Glutamatergic neuron (in vitro differentiated cells): ENCODE measurements at places on chromosomes 11 and 22. TPM values are rescaled to one million over a fixed set of nuclear protein-coding genes. Genes with fewer than 3 reads are reported as not detected.
A peak's percentile ranks its signal among the peaks of the same experiment; 100 is the strongest.

- H3K4me3 ChIP-seq, result no peak overlapping the region
- H3K36me3 ChIP-seq, result peaks cover 4% of the 10 kb centered on the region
- no peak overlapping the region for H3K27ac ChIP-seq
- DNase-seq, result no peak
- peaks cover 5% of the 10 kb centered on the region for H3K4me1 ChIP-seq
Observed at GRCh38 chr11:63564056-63564774, 1.0 kb upstream of the PLAAT2 start.

DNA sequence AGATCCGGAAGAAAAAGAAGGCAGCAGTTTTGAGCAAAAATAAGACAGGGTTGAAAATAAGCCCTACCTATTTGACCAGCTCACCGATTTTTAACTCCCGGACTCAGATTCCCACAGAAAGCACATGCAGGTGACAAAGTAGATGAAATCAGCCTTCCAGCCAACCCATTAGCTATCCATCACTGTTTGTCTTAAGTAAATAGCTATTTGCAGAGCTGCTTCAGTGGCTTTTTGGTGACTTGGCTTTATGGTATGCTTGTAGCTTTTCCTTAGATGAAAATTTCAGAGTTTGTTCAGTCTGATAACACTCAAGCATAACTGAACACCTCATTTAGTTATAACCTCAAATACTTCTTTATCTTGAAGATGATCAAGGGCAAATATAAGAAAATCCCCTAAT is 192.6 kb downstream of the HIPK3 start:
- peaks cover 3% of the 10 kb centered on the region for H3K27me3 ChIP-seq
- no peak overlapping the region for H3K27ac ChIP-seq
- H3K4me3 ChIP-seq, result no peak overlapping the region
- H3K36me3 ChIP-seq, result no peaks in the 10 kb centered on the region
- H3K4me1 ChIP-seq, result no peaks in the 10 kb centered on the region

GRCh38 chr11:87966694-87967093 is 208.5 kb downstream of the RAB38 start:
- no peak for DNase-seq
- no peaks in the 10 kb centered on the region for H3K4me1 ChIP-seq
- no peak overlapping the region for H3K4me3 ChIP-seq
- no peak overlapping the region for H3K27ac ChIP-seq

DNA sequence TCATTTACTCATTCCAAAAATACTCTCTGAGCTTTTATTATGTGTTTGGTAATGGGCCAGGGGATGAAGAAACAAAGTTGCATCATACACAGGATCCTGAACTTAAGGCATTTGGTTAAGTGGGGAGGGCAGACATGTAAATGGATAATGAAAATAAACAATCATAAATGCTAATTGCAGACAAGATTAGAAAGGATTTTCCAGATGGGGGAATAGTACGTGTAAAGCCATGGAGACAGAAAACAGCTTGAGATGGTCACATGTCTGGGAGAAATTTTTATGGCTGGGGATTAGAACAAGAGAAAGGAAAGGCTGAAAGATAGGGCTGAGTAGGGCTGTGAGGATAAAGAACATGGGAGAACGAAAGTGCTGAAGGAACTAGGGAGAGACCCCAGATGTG is 534.3 kb upstream of the LARGE1 start:
- no peak overlapping the region for H3K27ac ChIP-seq
- no peaks in the 10 kb centered on the region for H3K36me3 ChIP-seq
- no peak for DNase-seq

- peaks cover 8% of the 10 kb centered on the region for H3K4me1 ChIP-seq
- H3K36me3 ChIP-seq, result no peaks in the 10 kb centered on the region
- no peak for DNase-seq
- H3K27ac ChIP-seq, result no peak overlapping the region
- H3K27me3 ChIP-seq, result peaks cover 2% of the 10 kb centered on the region
Observed at GRCh38 chr22:19478045-19478900, 720 bp downstream of the UFD1 start.

GRCh38 chr11:14015711-14016110 is 53.2 kb downstream of the SPON1 start:
- no peak for DNase-seq
- no peak overlapping the region for H3K27ac ChIP-seq
- H3K4me1 ChIP-seq, result no peaks in the 10 kb centered on the region
- no peaks in the 10 kb centered on the region for H3K36me3 ChIP-seq

DNA sequence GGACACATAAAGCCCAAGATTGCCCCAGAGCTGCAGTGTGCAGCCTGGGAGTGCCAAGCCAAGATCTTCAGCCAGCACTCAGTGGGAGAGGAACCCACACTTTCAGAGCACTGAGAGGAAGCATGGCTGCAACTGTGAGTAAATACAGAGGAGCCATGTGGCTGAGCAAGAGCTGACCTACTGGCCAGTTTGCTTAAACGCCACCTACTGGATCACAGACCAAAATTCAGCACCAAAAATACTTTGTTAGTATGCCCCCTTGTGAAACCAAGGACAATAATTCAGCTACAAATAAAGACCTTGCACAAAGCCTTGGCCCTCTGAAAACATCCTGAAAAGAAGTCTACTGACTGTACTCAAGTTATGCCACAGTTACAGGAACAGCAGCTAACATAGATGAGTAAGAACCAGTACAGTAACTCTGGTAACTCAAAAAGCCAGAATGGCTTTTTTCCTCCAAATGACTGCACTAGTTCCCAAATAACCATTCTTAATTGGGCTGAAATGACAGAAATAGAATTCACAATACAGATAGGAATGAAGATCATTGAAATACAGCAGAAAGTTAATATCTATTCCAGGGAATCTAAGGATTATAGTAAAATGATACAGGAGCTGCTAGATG is 10.1 kb upstream of the OR4A15 start:
- H3K36me3 ChIP-seq, result no peaks in the 10 kb centered on the region
- no peaks in the 10 kb centered on the region for H3K27me3 ChIP-seq
- no peak overlapping the region for H3K27ac ChIP-seq
- no peak overlapping the region for H3K4me3 ChIP-seq
- no peak for DNase-seq

DNA sequence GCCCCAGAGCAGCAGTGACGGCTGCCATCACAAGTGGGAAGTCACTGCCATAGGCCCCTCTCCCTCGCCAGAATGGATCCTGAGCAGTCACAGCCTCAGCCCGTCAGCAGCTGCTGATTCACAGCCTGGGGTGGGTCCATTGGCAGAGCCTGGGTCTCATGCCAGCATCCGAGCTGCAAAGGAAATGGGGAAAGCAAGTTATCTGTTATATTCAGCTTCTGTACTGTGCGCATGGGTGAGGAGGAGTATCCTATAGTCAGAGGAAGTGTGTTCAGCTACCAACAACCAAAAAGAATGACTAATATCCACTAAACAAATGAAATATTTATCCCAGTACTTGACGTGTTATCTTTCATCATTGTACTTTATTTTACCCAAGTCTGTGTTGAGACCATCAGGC is 119.7 kb downstream of the RCN1 start:
- no peak overlapping the region for H3K4me3 ChIP-seq
- no peaks in the 10 kb centered on the region for H3K27me3 ChIP-seq
- H3K36me3 ChIP-seq, result no peaks in the 10 kb centered on the region
- H3K27ac ChIP-seq, result no peak overlapping the region
- H3K4me1 ChIP-seq, result no peaks in the 10 kb centered on the region
- no peak for DNase-seq

GRCh38 chr11:16846305-16846704 is 107.9 kb downstream of the C11orf58 start:
- peaks cover 2% of the 10 kb centered on the region for H3K27me3 ChIP-seq
- no peaks in the 10 kb centered on the region for H3K36me3 ChIP-seq
- DNase-seq, result no peak
- H3K4me1 ChIP-seq, result no peaks in the 10 kb centered on the region
- H3K27ac ChIP-seq, result no peak overlapping the region
- no peak overlapping the region for H3K4me3 ChIP-seq

DNA sequence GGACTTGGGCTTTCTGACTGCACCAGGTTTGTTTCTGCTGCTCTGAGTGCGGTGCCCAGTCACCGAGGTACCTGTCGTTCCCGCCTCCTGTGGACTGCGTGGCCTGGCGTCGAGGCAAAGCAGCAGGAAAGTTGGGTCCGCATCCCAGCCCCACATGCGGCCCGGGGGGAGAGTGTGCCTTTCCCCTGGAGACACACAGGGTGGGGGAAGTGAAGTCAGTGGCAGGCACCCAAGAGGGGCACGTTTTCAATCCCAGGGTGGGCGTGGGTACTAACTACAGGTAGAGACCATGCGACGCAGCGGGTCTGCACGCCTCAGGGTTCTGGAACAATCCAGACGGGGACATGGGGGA is 25.3 kb upstream of the GRAMD4 start:
- H3K4me3 ChIP-seq, result no peak overlapping the region
- no peak overlapping the region for H3K27ac ChIP-seq
- peaks cover 5% of the 10 kb centered on the region for H3K4me1 ChIP-seq
- no peaks in the 10 kb centered on the region for H3K36me3 ChIP-seq

GRCh38 chr11:11036185-11036847 is 178.5 kb upstream of the ZBED5 start:
- peaks cover 1% of the 10 kb centered on the region for H3K27me3 ChIP-seq
- no peak overlapping the region for H3K27ac ChIP-seq
- no peak overlapping the region for H3K4me3 ChIP-seq
- DNase-seq, result no peak

DNA sequence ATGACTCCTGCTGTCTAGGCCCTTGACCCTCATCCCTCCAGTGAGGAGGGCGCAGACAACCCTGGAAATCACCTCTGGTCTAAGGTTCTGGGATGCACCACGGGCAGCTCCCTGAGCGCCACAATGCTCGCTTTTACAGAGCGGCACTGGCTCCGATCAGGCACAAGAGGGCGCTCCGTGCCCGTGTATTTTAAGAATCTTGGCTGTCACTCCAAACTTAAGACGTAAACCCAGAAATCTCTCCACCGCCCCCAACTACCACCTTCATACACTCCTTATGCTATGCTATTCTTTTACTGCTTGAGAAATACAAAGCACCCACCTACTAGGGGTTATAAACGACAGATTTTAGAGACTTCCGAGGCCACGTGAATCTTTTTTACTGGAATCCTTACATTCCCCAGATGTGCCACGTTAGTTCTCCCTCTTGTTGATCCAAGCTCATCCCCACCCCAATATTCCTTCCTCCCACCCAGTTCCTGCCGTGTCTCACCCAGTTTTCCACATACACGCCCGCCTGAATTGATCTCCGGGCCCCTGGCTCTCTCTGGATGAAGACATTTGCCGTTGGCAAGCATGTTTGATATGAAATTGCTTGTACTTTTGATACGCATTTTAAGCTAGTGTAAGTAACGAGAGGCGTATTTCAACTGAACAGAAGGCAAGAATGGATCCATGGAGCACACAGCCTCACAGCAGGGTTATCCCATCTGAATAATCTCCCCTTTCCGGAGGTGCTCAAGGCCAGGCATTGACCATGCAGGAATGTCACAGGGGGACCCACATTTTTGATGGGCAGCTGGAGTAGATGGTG is 453.5 kb downstream of the OPCML start:
- no peak overlapping the region for H3K27ac ChIP-seq
- peak; percentile 78 for DNase-seq
- H3K36me3 ChIP-seq, result no peaks in the 10 kb centered on the region
- peaks cover 5% of the 10 kb centered on the region for H3K27me3 ChIP-seq
- peaks cover 10% of the 10 kb centered on the region for H3K4me1 ChIP-seq

GRCh38 chr22:39625569-39626537 is 55.3 kb downstream of the CACNA1I start:
- H3K27ac ChIP-seq, result no peak overlapping the region
- DNase-seq, result no peak
- H3K4me3 ChIP-seq, result no peak overlapping the region
- H3K27me3 ChIP-seq, result peaks cover 4% of the 10 kb centered on the region

DNA sequence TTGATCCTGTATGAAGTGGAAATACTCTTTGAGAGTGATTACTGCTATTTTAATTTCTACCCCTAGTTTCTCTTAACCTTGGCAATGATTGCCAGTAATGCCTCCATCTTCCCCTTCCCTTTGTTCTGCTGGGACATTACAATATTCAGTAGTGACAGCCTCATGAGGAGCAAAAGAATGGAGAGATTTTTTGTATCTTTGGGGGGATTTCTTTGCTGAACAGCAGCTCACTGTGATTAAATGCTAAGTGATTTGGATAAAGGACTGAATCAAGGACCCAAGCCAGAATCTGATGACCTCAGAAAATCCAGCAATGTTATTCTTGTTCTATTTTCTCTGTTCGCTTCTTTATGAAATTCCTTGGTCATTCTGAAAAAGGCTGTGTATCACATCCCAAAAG is 7.0 kb upstream of the SLC1A2 start:
- peaks cover 2% of the 10 kb centered on the region for H3K36me3 ChIP-seq
- no peaks in the 10 kb centered on the region for H3K27me3 ChIP-seq
- no peaks in the 10 kb centered on the region for H3K4me1 ChIP-seq
- H3K4me3 ChIP-seq, result no peak overlapping the region
- no peak overlapping the region for H3K27ac ChIP-seq

GRCh38 chr22:27961680-27962079 is 42.6 kb upstream of the PITPNB start:
- H3K4me1 ChIP-seq, result peaks cover 4% of the 10 kb centered on the region
- H3K4me3 ChIP-seq, result no peak overlapping the region
- DNase-seq, result no peak
- H3K27me3 ChIP-seq, result no peaks in the 10 kb centered on the region

GRCh38 chr22:27730641-27731433 is 70.7 kb downstream of the MN1 start:
- H3K36me3 ChIP-seq, result no peaks in the 10 kb centered on the region
- no peak for DNase-seq
- H3K27ac ChIP-seq, result no peak overlapping the region
- no peak overlapping the region for H3K4me3 ChIP-seq
- H3K27me3 ChIP-seq, result peaks cover 10% of the 10 kb centered on the region
- H3K4me1 ChIP-seq, result peaks cover 4% of the 10 kb centered on the region

DNA sequence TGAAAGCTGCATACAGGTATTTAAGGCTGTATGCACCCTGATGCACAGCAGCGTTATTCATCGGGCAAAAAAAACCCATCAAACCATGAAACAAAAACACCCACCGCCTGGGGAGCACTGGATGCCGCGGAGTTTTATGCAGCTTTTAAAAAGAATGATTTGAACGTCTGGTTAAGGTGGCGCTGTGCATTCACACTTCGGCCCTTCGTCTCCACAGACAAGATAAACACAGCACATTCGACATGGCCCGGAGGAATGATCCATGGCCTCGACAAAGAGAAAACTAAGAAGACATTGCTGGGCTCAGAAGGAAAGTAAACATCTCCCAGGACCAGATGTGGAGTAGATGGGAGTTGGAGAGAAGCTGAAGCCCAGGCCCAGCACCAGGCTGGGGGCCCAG is 40.8 kb upstream of the GAL start:
- peaks cover 15% of the 10 kb centered on the region for H3K36me3 ChIP-seq
- H3K4me3 ChIP-seq, result no peak overlapping the region
- no peak for DNase-seq
- no peak overlapping the region for H3K27ac ChIP-seq
- H3K4me1 ChIP-seq, result no peaks in the 10 kb centered on the region

GRCh38 chr11:105937331-105937730 is 84.7 kb downstream of the MSANTD4 start:
- peaks cover 8% of the 10 kb centered on the region for H3K4me1 ChIP-seq
- H3K27ac ChIP-seq, result no peak overlapping the region
- no peak for DNase-seq
- H3K27me3 ChIP-seq, result no peaks in the 10 kb centered on the region

The ACRV1 gene
- not detected for total RNA-seq

The XRCC6 gene
- total RNA-seq, result 155 TPM

The CLTCL1 gene
- 11.8 TPM for total RNA-seq

The CHRM1 gene
- total RNA-seq, result not detected

The LBHD1 gene
- 4.6 TPM for total RNA-seq

The SMC1B gene
- not detected for total RNA-seq

The MEI1 gene
- 0.64 TPM for total RNA-seq

The ZNF214 gene
- total RNA-seq, result 1.8 TPM

The CRYAB gene
- total RNA-seq, result 0.64 TPM

The API5 gene
- 101 TPM for total RNA-seq

The OR4C16 gene
- total RNA-seq, result not detected

The OR4S2 gene
- not detected for total RNA-seq

The TIGD3 gene
- 3.8 TPM for total RNA-seq
